A549 treated with Mapracorat at 1 μM for 4 hours (cell line): ENCODE measurements at places on chromosomes 2 and 18. TPM values are rescaled to one million over a fixed set of nuclear protein-coding genes. Genes with fewer than 3 reads are reported as not detected.

Gene STARD6
- total RNA-seq: not detected in 5 replicates

Gene SNORC
- total RNA-seq: 4.7 to 14.3 TPM (median 11.0 TPM) in 5 replicates

Gene GALR1
- total RNA-seq: not detected in 5 replicates

Gene EPB41L3
- 0.10 to 0.81 TPM (median 0.21 TPM) in 5 replicates for total RNA-seq

Gene PARD3B
- 0.62 to 1.1 TPM (median 1.0 TPM) in 5 replicates for total RNA-seq

Gene EGR4
- 0.20 to 0.34 TPM (median 0.28 TPM) in 5 replicates for total RNA-seq

Gene SF3B1
- 109 to 150 TPM (median 130 TPM) in 5 replicates for total RNA-seq

Gene RESP18
- total RNA-seq: not detected in 5 replicates

Gene DYSF
- total RNA-seq: 0.50 to 1.0 TPM (median 0.78 TPM) in 5 replicates

Gene C2orf80
- not detected in 5 replicates for total RNA-seq

Gene ANXA4
- total RNA-seq: 338 to 389 TPM (median 363 TPM) in 5 replicates

Gene GPR39
- 6.6 to 7.9 TPM (median 7.5 TPM) in 5 replicates for total RNA-seq

Gene NPPC
- total RNA-seq: 0.31 to 0.59 TPM (median 0.40 TPM) in 4 of 5 replicates, not detected in the other

Gene LINC00305
- total RNA-seq: not detected in 5 replicates

Gene TSGA10
- total RNA-seq: 2.0 to 5.5 TPM (median 4.3 TPM) in 5 replicates

Gene VWA3B
- 0.33 to 0.80 TPM (median 0.37 TPM) in 3 of 5 replicates, not detected in the others for total RNA-seq

Gene ELOA2
- not detected in 5 replicates for total RNA-seq

Gene DUSP2
- total RNA-seq: 0.41 to 0.67 TPM (median 0.44 TPM) in 5 replicates

Gene INHBB
- total RNA-seq: 16.3 to 29.2 TPM (median 20.2 TPM) in 5 replicates

Gene EPC2
- 9.3 to 10.7 TPM (median 10.6 TPM) in 5 replicates for total RNA-seq

Gene SCYGR3
- not detected in 5 replicates for total RNA-seq

Gene NLRC4
- 0.05 to 0.09 TPM (median 0.05 TPM) in 4 of 5 replicates, not detected in the other for total RNA-seq

Gene IL1F10
- not detected in 5 replicates for total RNA-seq

Gene ITGA4
- total RNA-seq: 1.2 to 2.5 TPM (median 1.8 TPM) in 5 replicates

Gene CAPN10
- 15.6 to 29.2 TPM (median 26.9 TPM) in 5 replicates for total RNA-seq

Gene CCDC141
- not detected in 5 replicates for total RNA-seq

Gene PTPRN
- total RNA-seq: 1.1 to 1.8 TPM (median 1.3 TPM) in 5 replicates

Gene VIT
- total RNA-seq: not detected in 5 replicates

Gene HTR2B
- total RNA-seq: 0.09 TPM in 1 of 5 replicates, not detected in the others

Gene SLC40A1
- 1.8 to 2.1 TPM (median 2.0 TPM) in 5 replicates for total RNA-seq

Gene LYG1
- 0.54 to 1.9 TPM (median 1.1 TPM) in 5 replicates for total RNA-seq

Gene KRCC1
- total RNA-seq: 11.2 to 12.5 TPM (median 12.2 TPM) in 5 replicates

Gene RAB31
- total RNA-seq: 18.1 to 24.3 TPM (median 22.0 TPM) in 5 replicates

Gene UGP2
- total RNA-seq: 85.2 to 116 TPM (median 107 TPM) in 5 replicates

Gene ST8SIA5
- total RNA-seq: not detected in 5 replicates

Gene PSMA8
- not detected in 5 replicates for total RNA-seq

Gene CCDC121
- 3.4 to 4.3 TPM (median 3.8 TPM) in 5 replicates for total RNA-seq

Gene EVX2
- not detected in 5 replicates for total RNA-seq
